ENCODE measurements at places on chromosomes 3 and 15.

GRCh38 chr15:45734260-45734711 lies 99.5 kb downstream of the SQOR start:
- no peak for DNase-seq

GRCh38 chr3:7744850-7745249 lies 756.8 kb upstream of the LMCD1 start:
- no peak for DNase-seq

GRCh38 chr3:186979852-186980251 lies 49.5 kb downstream of the ST6GAL1 start:
- DNase-seq, result no peak

GRCh38 chr15:41992803-41993190 lies 20.4 kb upstream of the EHD4 start:
- DNase-seq, result no peak

GRCh38 chr3:155339052-155339451 lies 45.6 kb upstream of the STRIT1 start:
- no peak for DNase-seq

DNA sequence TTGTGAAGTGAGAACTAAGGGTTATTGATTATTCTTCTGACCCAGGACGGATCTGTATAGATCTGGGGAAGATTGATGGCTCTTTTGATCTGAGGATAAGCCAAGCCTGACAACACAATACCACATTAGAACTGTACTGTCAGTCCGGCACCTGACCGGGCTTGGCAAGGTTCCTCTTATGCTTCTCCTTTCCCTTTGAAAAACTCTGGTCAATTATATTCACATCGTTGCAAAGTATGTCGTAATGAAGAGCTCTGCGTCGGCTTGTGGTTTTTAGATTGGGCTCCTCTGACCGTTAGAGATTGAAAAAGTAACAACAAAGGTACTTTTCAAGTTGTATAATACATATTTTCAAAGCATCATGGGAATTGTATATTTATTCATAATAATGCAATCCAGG lies 389.8 kb downstream of the NR2F2 start:
- DNase-seq, result no peak

DNA sequence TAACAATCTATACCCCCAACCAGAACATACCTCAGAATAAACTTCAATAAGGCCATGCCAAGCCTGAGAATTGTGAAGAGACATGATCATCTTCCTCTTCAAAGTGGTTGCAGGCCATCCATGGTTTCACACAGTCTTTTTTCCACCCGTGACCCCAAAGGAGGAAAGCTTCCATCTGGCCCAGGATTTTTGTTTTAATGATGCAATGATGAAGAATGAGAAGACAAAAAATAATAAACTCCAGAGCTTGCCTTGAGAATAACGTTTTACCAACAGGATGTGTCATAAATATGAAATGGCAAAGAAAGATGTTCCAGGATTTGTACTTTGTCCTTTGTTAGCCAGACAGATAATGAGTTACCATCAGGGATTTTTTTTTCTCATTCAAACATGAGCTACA lies 201.9 kb downstream of the WNT5A start:
- DNase-seq, result no peak

- DNase-seq, result no peak
Observed at GRCh38 chr3:183466575-183466974, 38.2 kb upstream of the MCF2L2 start.

- DNase-seq, result no peak
Observed at GRCh38 chr3:35241236-35241635, 398.1 kb upstream of the ARPP21 start.

DNA sequence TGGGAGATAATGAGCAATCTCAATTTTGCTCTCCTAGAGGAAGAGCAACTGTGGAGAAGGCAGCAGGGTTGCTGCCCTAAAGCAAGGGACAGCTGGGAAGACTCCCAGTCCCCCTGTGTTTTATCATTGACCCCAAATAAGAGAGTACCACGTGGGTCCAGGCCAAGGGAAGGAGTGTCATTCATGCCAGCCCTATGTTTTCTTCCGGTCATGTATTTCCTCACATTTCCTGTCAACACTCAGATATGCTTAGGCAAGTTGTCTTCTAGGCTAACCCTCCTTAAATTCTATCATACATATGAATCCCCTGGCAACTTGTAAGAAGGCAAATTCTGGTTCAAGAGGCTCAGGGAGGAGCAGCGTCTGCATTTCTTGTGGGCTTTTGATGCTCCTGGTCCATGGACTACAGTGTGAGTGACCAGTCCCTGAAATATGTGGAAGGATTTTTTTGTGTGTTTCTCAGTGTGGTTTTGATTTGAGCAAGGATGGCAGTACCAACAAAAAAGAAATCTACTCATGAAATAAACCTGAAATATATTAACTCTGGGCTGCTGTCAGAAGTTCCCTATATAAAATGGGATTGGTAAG lies 31.9 kb upstream of the RPP14 start:
- DNase-seq, result no peak

DNA sequence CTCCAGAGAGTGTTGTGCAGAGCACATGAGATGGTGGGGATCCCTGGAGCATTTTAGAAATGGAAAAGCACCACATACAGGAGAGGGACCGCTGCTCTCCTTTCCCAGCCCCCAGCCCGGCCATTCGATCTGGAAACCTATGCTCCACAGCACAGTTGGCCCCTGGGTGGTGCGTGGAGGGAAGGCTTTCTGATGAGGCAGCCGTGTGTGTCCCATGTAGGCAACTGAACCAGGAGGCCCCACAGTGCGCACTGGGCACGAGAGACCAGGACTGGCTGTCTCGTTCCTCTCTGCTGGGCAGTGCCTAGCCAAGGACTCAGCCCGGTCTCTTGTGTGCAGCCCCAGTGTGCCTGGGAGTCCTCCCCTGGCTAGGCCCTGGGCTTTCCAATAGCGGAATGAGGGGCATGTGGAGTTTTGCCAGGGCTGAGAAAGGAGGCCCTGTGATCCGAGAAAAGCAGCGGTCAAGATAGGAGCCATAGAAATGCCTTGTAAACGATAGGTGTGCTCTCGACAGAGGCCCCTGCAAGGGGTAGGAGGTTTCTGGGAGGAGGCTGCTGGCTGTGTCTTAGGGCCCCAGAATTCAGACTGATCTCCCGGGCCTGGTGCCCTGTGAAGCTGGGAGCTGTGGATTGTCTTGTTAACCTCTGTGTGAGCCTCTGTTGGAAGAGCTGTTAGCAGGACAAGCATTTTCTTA lies 39.0 kb downstream of the CHDH start:
- no peak for DNase-seq

DNA sequence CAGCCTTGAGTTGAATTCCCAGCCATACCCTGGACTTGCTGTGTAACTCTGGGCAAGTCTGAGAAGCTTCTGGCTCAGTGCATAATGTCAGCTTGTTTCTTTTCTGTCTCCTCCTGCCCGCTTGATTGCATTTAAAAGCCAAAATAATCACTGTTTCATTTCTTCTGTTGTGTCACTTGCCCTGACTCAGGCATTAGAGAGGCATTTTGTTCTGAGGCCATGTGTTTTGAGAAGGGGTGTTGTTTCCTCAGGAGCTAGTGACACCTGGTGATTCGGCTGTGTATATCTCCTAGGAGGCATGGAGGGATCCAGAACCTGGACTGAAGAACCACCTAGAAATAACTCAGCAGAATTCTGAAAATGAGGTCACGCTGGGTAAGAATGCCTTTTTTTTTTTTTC lies 16.0 kb downstream of the WDR73 start:
- DNase-seq, result peak; percentile 15

- DNase-seq, result no peak
Observed at GRCh38 chr15:65998486-65998885, 129.2 kb downstream of the RAB11A start.

DNA sequence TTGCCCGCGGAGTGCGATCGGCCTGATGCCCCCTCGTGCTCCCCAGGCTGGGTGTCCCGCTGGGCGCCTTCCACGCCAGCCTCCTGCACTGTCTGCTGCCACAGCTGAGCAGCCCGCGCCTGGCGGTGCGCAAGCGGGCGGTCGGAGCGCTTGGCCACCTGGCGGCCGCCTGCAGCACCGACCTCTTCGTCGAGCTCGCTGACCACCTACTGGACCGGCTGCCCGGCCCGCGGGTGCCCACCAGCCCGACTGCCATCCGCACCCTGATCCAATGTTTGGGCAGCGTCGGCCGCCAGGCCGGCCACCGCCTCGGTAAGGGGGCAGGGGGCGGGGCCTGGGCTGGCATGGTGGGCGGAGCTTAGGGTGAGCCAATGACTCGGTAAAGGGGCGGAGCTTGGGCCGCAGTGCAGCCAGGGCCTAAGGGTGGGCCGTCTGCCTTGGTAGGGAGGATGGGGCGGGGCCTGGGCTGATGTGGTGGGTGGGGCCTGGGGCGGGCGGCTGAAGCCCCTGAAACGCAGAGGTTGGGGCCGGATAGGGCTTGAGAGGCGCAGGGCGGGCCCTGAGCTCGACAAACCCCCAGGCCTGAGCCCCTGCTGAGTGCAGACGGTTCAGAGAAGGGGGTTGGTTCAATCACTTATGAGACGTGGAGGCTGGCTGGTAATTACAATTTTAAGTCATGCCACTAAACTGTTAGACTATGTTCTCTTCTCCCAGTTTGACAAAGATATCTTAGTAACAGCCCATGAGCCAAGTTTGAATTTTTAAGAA lies 13.7 kb downstream of the CAND2 start:
- DNase-seq, result peak; percentile 90

DNA sequence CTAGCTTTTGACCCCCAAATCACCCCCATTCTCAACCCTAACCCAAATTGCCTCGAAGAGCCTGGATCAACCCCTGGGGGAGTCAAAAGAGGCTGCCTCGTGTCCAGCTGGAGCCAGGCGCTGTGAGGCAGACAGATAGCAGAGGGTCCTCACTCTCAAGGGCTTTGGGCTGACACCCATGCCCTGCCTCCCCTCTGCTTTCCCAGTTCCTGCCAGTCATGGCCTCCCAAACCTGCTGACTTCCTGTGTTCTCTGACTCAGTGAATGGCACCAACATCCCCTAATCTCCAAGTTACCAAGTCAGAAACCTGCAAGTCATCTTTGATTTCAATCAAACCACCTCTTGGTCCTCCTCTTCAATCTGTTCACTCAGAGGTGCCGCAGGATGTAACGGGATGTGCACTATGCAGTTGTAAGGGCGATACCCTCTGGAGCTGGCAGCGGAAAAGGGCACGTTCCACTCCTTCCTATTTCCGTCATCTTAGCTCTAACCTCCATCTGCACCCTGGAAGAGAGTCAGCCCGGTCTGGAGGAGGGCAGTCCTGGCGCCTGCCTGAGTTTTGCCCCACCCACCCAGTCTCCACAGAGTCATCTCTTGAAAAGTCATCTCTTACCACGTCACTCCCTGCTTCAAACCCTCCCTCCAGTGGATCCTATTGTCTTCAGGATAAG lies 52.4 kb upstream of the FAM174B start:
- DNase-seq, result no peak

- no peak for DNase-seq
Observed at GRCh38 chr3:77618686-77619085, 578.8 kb downstream of the ROBO2 start.

GRCh38 chr3:23811919-23812318 lies 6.2 kb downstream of the UBE2E1 start:
- DNase-seq, result no peak

- DNase-seq, result no peak
Observed at GRCh38 chr3:78642226-78643035, 1125.4 kb downstream of the ROBO1 start.

DNA sequence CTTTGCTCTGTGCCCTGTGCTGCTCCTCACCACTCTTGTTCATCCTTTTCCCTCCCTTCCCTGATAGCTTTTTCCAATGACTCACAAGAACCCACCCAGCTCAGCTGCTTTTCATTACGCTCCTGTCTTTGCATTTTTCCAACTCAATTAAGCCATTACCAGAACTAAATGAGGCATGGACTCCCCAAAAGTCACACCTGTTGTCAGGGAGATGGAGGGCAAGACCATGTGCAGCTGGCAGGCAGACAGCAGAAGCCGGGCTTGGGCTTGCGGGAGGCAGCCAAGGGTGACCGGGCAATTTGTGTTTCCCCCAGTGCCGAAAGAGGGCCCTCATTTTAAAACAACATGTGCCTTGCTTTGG lies 64.3 kb downstream of the CASR start:
- no peak for DNase-seq

DNA sequence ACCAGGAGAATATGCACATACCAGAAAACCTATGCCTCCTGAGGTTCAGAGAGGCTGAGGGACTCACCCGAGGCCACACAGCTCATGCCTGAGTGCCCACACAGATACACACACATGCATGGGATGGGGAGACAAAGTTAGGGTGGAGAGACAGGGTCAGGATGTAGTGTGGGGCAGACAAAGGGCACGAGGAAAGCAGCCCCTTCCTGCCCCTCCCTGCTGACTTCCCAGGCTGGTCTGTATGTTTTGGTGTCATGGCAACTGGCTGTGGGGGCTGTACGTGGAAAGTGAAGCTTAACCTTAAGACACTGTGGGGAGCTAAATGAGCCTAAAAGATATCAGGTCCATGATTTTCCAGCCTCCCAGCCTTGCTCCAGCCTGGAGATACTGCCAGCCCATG lies 57.8 kb downstream of the EPHB3 start:
- no peak for DNase-seq

GRCh38 chr3:125220727-125221429 lies 8.3 kb upstream of the SLC12A8 start:
- no peak for DNase-seq

DNA sequence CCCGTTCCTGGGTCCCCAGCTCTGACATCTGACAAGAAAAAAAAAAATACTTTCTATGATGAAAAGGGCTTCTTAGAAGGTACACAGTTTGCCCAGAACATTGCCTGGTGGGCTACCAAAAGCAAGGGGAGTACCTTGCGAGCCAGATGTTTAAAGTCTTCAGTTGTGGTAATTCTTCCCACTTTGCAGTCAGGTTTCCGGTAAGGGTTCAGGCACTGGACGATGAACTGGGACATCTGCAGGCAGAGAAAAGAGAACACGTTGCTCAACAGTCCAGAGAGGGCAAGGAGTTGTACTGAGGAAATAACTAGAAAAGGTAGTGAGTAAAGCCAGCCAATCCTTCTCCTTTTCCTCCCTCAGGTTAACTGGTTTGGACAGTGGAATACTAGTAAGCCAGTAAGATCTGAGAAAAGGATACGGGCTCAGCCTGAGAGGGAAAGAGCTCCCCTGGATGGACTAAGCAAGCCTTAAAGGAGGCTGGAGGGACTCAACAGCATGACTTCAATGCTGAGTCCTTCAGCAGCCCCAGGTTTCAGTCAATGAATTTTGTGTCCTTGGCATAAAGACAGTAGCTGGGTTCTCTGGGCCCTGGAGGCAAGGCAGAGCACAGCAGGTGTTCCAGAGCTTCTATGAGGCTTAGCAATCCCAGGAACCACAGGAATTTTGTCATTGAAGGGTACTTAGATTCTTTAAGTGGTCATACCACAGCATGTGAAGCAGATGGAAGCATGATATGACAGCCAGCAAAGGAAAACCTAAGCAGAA lies 38.2 kb downstream of the NBEAL2 start:
- DNase-seq, result no peak

- peak; percentile 77 for DNase-seq
Observed at GRCh38 chr3:151168269-151169094, 34.5 kb downstream of the GPR171 start.

- no peak for DNase-seq
Observed at GRCh38 chr3:32593903-32594525, 23.4 kb upstream of the DYNC1LI1 start.

DNA sequence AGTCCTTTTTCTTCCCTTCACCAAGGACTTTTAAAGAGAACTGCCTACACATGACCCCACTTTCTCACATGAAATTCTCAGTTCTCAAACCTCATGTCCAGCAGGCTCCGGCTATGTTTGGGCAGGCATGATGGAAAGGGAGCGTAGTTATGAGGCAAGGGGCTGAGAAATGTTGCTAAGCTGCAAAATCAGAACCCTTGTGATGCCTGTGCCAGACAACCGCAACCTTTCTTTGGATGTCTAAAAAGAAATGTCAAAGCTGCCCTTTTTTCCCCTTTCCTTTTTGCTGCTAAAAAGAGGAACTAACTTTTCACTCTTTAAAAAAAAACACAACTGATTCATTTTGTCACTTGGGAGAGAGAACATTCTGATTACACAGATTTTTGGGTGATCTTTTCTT lies 19.2 kb downstream of the GNB4 start:
- DNase-seq, result no peak

All from WERI-Rb-1 (cell line).